GM23338 (cell line): ENCODE measurements at places on chromosomes 13 and 19. TPM values are rescaled to one million over a fixed set of nuclear protein-coding genes. Genes with fewer than 3 reads are reported as not detected.

GRCh38 chr13:70923863-70924752 lies 815.9 kb upstream of the KLHL1 start:
- no peak overlapping the region for H3K4me3 ChIP-seq
- no peaks in the 10 kb centered on the region for H3K36me3 ChIP-seq
- DNase-seq = no peak
- H3K27ac ChIP-seq = no peak overlapping the region

DNA sequence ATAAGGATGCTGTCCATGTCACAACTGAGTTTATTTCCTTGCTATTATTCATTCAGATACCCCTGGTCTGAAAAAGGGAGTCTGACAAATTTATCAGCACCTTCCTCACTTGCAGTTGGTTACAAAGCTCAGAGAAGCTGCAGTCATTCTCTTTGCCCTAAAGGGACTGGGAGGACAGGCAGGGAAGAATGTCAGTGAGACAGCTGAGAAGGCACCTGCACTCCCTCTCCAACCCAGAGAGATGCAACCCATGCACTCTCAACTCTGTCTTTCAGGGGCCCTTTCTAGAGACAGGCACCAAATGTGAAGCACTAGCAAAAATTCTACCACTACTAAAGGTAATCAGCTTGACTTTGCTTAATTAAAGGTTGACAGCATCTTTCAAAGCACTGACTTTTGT lies 83.3 kb downstream of the CRYL1 start:
- no peak for DNase-seq
- no peaks in the 10 kb centered on the region for H3K27me3 ChIP-seq
- no peak overlapping the region for H3K27ac ChIP-seq

The ACER1 gene
- total RNA-seq = not detected in 2 replicates

GRCh38 chr19:5628461-5628860 lies 5.6 kb downstream of the SAFB start:
- H3K4me3 ChIP-seq = no peak overlapping the region
- peaks cover 30% of the 10 kb centered on the region for H3K36me3 ChIP-seq
- no peak overlapping the region for H3K27ac ChIP-seq
- peaks cover 14% of the 10 kb centered on the region; the same call in 1 of the 2 replicates for H3K4me1 ChIP-seq
- no peaks in the 10 kb centered on the region for H3K27me3 ChIP-seq

The SIGLEC10 gene
- not detected in 2 replicates for total RNA-seq

- no peaks in the 10 kb centered on the region for H3K27me3 ChIP-seq
- no peak overlapping the region for H3K4me3 ChIP-seq
- peaks cover 5% of the 10 kb centered on the region for H3K4me1 ChIP-seq
- 0 out of 2 replicates have a peak, but pooled peaks cover 3% of the 10 kb centered on the region for H3K36me3 ChIP-seq
- H3K27ac ChIP-seq = no peak overlapping the region
Observed at GRCh38 chr19:5145521-5146511, 176.9 kb downstream of the KDM4B start.

DNA sequence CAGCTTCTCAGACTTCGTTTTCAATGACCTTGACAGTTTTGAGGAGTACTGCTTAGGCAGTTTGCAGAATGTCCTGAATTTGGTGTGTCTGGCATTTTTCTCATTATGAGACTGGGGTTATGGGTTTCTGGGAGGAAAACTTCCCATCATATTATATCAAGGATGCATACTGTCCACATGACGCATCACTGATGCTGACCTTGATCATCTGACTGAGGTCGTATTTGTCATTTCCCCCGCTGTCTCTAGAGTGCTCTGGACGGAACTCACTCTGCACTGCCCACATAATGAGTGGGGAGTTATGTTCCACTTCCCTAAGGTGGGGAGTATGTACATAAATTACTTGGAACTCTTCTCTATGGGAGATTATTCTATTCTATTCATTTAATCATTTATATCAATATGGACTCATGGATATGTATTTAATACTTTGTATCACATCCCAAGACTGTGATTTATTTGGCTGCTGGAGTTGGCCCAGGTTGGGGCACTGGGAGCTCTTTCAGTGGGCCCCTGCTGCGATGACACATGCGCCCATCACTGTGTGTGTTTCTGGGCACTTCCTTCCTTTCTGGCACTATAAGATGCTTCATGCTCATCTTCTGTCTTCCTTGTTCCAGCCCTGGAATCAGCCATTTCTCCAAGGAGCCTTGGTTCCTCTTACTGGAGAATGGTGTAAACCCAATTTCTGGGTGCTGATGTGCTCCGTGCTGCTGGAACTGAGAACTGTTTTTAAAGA lies 138.6 kb downstream of the MIPEP start:
- H3K27ac ChIP-seq = no peak overlapping the region
- no peaks in the 10 kb centered on the region for H3K27me3 ChIP-seq
- no peak overlapping the region for H3K4me3 ChIP-seq
- DNase-seq = no peak

- H3K27ac ChIP-seq = no peak overlapping the region
- no peaks in the 10 kb centered on the region for H3K36me3 ChIP-seq
- DNase-seq = peak; percentile 98
- H3K4me3 ChIP-seq = peak overlapping the region; percentile 70
Observed at GRCh38 chr19:6199240-6199994, 64.0 kb downstream of the ACSBG2 start.
